Osteoblast (primary cell): ENCODE measurements at places on chromosomes 4 and X. TPM values are rescaled to one million over a fixed set of nuclear protein-coding genes. Genes with fewer than 3 reads are reported as not detected.

DNA sequence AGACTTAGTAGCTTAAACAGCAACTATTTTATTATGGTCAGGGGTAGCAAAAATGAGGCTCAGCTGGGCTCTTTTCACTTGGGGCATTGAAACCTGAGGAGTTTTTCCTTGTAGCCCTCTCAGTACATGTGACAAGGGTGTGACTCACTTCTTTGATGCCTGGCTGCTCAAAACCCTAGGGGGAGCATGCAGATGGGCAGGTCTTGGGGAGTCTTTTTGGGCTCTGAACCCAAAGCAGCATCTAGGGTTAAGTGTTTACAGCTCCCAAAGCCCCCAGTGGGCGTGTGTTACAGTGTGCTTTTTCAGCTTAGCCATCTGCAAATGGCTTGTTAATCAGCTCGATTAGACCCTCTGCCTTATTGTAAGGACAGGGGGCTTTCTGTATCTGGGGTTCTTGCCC is 1752.7 kb downstream of the PCDH7 start:
- DNase-seq, result no peak

DNA sequence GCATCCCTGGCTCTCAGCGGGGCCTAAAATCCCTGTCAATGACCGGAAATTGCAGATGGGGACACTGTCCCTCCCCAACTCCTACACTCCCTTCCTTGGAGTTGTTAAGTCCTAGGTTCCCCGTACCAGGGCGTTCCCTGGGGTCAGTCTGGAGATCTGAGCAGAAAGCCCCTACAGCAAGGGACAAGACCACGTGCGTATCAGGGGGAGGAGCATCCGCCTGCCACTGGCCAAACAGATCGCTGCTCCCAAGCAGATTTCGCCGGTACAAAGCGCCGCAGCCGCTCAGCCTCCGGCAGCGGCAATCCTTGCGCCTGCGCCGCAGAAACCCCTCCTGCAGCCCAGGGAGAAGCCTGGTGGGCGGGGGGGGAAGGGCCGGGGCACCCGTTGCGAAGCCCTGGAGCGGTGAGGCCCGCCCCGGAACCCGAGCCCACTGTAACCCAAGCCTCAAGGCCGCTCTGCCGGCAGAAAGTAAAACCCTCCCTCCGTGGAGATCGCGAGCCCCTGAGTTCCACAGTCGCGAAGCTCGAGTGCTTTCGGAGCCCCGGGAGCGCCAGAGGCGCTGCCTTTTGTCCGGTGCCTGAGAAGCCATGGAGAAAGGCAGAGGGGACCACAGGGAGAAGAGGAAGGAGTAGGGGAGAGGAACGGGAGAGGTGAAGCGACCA is 2.7 kb downstream of the CRMP1 start:
- DNase-seq, result peak; percentile 92

DNA sequence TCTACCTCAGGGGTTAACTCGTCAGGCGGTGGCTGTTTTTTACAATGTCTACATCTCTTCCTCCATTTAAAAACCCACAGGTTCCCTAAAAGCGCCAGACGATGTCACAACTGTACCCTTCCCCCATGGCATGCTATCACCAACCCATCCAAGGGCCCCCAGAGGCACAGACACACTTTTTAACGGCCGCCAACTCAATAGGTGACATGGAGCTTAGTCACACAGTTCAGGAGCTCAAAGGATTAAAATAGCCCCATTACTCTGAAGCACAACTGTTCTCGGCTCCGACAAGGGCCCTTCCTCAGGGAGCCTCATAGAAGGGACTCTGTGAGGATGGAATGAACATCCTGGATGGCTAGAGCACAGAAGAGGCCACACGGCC is 12.4 kb downstream of the SH3KBP1 start:
- DNase-seq, result no peak

DNA sequence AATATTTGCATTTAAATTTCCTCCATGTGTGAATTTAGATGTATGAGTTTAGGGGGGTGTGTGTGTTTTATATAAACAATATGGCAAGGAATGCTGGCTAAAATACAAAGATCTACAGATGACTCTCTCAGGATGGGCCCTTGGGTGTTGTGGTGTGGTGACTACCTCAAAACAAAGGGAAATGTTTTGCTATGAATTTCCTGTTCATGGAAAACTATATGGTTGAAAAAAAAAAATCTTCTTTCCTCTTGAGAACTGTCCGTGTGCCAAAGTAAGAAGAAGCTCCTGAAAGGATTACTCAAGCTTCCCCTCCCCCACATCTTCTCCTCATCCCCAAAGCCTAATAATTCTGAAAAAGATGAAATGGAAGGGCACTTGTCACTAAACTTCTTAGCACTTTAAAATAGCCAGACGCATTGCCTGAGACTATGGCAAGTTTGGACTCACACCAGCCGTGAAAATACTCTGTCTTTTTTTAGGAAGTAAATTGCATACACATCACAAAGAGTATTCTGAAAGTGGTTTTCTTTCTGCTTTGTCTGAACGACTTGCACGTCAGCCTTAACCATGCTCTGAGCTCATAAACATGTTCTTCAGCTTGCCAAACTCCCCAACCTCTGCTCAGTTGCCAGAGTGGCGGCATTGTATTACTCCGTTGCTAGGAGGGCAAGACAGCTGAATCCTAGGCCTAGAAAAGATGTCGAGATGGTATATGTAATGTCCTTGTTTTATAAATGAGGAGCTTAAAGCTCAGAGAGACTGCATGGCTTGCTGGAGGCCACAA is 250.4 kb upstream of the JADE1 start:
- peak; percentile 54 for DNase-seq

GRCh38 chr4:167032871-167033270 is 201.4 kb downstream of the SPOCK3 start:
- DNase-seq, result no peak

GRCh38 chrX:53997724-53998123 is 46.5 kb downstream of the PHF8 start:
- no peak for DNase-seq

Gene COX18
- total RNA-seq, result 25.9 and 29.0 TPM in 2 replicates

Gene TXK
- total RNA-seq, result 0.59 and 0.72 TPM in 2 replicates

Gene FHIP1A
- 4.4 and 4.7 TPM in 2 replicates for total RNA-seq

Gene TMSB15B
- 3.8 and 4.0 TPM in 2 replicates for total RNA-seq

Gene NR3C2
- total RNA-seq, result 0.72 and 0.88 TPM in 2 replicates

Gene INTU
- total RNA-seq, result 7.6 and 8.3 TPM in 2 replicates

Gene KLHL34
- under 0.01 TPM in 1 of 2 replicates, not detected in the other for total RNA-seq
